ENCODE measurements at places on chromosomes 16 and 17. TPM values are rescaled to one million over a fixed set of nuclear protein-coding genes. Genes with fewer than 3 reads are reported as not detected.

The EME1 gene
- 0.78 TPM for total RNA-seq

The NPIPA5 gene
- 8.4 TPM for total RNA-seq

The IL4R gene
- total RNA-seq = 65.0 TPM

DNA sequence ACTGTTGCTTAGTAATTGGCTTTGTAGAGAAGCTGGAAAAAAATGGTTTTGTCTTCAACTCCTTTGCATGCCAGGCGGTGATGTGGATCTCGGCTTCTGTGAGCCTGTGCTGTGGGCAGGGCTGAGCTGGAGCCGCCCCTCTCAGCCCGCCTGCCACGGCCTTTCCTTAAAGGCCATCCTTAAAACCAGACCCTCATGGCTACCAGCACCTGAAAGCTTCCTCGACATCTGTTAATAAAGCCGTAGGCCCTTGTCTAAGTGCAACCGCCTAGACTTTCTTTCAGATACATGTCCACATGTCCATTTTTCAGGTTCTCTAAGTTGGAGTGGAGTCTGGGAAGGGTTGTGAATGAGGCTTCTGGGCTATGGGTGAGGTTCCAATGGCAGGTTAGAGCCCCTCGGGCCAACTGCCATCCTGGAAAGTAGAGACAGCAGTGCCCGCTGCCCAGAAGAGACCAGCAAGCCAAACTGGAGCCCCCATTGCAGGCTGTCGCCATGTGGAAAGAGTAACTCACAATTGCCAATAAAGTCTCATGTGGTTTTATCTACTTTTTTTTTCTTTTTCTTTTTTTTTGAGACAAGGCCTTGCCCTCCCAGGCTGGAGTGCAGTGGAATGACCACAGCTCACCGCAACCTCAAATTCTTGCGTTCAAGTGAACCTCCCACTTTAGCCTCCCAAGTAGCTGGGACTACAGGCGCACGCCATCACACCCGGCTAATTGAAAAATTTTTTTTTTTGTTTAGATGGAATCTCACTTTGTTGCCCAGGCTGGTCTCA lies 6.2 kb upstream of the TMEM235 start:
- no peak for DNase-seq

DNA sequence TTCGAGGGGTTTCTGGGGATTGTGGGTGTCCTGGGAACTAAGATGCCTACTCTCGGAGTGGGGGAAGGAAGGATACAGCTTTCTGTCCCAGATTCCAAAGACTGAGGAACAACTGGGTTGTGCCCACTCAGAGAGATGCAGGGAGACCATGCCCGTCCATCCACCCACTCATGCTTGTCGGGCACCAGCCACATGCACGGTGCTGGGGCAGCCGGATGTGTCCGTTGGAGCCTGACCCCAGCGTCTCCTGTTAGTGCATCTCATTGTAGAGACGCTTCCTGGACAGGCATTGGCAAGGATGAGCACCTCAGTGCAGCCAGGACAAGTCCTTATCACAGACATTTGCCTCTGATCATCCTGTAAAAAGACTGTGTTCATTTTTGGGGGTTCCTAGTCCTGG lies 58.1 kb downstream of the METRNL start:
- DNase-seq = no peak

DNA sequence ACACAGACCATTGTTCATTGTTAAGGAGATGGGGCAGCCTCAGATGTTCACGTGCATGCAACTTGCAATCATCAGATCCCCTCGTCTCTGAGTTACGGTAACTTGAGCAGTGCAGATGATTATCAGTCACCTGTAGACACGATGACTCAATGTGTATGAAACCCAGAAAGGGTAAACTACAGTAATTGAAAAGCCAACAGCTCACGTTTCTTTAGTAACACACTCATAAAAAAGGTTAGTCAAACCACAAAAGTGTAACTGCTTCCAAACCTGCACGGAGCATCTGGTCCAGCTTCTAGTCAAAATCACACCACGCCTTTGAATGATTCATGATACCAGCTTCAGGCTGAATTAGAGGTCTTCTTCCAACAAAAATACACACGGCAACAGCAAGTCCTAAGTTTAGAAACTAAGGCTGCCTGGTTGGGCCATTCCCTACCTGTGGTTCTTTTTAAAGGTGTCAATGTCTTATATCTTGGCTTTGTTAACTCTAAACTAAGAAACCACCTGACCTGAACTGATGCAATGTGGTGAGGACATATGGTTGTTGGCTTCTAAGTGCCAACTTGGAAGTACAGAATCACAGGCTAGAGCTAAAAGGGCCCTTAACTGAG lies 32.3 kb downstream of the GRB7 start:
- no peak for DNase-seq

GRCh38 chr16:84599521-84600202 lies 18.2 kb downstream of the COTL1 start:
- no peak for DNase-seq

DNA sequence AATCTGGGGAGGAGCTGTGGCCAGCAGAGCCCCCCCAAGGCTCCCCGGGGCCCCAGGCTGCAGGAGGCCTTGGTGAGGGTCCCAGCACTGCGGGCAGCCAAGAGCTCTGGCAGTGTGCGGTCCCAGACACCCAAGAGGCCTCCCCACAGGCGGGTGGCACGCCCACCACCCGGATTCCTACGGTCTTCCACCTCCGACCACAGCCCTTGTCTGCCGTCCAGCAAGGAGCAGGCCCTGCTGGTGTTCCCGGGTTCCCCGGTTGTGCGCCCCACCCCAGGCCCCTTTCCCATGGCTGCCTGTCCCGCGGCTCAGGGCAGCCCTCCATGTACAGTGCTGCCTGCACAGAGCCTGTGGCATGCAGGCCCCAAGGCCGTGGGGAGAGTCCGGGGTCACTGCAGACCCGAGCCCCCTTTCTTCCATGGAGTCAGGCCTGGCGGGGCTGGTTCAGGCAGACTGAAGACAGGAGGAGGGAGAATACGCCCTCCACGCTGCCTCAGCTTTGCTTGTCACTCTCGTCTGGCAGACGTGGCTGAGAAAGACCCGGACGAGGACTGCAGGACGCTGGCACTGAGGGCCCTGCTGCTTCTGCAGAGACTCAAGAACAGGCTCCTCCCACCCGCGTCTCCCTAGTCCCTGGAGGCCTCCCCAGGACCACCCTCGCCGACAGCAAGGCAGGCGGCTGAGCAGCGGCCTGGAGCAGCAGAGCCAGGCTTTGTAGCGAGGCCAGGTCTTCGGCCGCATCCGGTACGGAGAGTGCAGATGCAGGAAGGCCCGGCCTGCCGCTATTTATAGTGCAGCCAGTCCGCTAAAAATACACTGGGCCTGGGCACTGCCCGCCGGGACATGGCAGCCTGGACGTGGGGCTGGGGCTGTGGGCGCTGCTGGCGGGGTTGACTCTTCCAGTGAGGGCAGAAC lies 16.4 kb downstream of the TELO2 start:
- DNase-seq = peak; percentile 78

GRCh38 chr17:81715872-81716673 lies 4.0 kb downstream of the SLC25A10 start:
- DNase-seq = peak; percentile 37

GRCh38 chr16:89315791-89316581 lies 98.5 kb downstream of the ZNF778 start:
- peak; percentile 83 for DNase-seq

DNA sequence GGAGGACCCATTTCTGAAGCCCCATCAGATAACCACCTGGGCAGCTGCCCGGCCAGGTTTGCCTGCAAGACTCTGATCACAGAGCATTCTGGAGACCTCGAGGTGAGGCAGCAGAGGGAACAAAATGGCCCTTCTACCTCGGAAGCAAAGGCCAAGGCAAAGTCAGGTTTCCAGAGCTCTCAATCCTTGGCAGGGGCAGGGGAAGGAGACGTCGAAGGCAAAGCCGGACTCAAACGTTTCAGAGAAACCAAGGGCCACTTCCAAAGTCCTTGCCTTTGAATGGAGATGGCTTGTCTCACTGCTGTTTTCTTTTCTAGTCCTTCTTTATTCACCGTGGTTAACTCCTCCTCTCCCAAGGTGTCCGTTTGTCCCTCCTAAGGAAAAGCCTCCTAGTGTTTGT lies 355.3 kb downstream of the SOX9 start:
- no peak for DNase-seq

DNA sequence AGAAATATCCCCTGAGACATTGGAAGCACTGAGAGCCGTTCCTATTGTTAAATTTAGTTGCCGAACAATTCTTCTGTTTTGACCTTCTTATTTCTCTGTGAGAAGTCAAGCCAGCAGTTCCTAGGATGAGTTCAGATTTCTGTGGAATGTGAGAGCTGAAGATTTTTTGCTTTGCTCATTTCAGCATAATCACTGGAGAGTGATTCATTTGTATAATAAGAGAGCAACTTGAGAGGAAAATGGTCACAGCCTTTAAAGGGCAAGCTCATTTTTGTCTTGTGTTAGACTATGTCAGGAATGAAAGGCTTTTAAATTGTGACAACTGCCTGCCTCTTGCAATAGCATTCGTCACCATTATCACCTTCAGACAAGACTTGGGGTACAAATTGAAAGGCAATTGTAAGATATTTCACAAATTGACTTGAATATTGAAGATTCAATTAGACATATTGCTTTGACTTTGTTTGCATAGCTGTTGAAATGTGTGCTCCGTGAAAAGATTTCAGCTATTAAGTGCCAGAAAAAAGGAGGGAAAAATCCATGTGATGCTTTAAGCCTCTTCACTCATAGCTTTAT lies 900.0 kb upstream of the GOT2 start:
- DNase-seq = no peak

DNA sequence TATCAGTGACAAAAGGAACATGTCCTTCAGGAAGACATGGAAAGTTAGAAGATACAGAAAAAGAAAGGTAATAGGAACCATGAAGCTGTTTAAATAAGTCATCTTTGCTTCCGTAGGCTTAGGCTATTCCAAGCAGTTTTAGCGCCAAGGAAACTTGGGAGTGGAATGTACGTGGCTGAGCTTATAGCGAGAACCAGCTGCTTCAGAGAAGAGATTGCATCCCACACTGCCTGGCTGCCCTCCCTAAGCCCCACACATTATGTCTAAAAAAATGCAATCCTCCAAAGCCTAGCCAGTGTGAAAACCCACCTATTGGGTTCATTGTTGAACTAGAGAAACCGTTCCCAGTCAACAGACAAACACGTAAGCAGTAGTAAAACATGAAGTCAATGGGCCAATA lies 149.9 kb downstream of the SLC39A11 start:
- no peak for DNase-seq

- no peak for DNase-seq
These were observed 125.4 kb downstream of the MRTFB start for GRCh38 chr16:14196539-14196938.

DNA sequence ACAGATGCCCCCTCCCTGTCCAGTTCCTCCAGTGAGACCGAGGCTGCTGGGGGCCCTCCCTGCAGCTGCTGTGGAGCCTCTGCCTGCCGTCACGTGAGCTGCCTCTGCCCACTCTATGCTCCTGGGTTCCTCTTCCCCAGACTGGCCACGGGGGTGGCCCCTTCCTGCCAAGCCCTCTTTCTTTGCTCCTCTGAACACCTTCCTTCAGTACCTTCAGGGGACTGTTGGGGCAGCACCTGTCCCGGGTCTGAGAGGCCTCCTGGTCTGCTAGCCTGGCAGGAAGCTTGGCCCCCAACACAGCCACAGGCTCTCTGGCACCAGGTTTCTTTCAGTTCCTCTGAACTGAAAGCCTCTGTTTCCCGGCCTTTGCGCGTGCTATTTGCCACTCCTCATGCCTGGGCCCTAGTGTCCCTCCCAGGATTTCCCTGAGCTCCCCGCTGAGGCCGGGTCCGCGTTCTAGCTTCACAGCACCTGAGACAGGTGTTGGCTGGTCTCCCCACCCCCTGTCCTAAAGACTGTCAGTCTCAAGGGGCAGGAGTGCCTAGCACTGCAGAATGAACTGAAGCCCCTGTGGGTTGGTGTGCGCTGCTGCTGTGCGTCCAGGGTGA lies 6.6 kb upstream of the ATP6V0C start:
- no peak for DNase-seq

DNA sequence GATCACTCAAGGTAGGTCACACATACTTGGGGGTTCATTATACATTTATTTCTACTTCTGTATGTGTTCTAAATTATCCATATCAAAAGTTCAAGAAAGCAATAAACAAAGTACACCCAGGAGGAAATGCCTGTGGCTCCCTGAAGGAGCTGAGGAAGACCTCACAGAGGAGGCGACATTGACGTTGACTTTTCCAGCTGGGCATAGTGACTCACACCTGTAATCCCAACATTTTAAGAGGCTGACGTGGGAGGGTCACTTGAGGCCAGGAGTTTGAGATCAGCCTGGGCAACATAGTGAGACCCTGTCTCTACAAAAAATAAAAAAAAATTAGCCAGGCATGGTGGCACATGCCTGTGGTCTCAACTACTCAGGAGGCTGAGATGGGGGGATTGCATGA lies 16.3 kb downstream of the ITGAD start:
- no peak for DNase-seq

DNA sequence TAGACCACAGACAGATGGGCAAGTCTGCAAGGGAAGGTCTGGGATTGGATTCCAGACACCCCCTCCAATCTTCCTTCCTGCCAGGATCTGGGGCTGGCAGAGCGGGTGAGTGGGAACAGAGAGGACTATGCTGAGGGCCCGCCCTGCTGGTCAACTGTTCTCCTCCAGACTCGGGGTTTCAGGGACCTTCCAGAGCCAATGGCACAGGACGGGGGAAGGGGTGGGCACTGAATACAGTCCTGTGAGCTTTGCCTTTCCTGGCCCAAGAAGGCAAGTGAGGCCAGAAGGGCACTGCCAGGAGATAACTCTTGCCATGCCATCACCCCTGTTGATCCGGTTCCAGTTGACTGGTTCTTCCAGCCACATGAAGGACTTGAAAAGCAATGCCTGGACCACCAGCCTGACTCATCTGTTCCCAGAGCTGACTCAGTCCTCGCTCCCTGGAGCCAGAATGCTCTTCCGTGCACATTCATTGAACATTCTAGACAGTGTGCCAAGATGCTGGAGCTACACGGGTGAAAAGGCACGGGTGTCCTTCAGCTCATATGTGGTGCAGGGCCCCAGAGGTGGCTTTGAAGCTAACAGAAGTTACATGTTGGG lies 533 bp upstream of the MEFV start:
- DNase-seq = no peak
